ENCODE measurements at places on chromosomes 7 and 10.
A peak's percentile ranks its signal among the peaks of the same experiment; 100 is the strongest.

- no peak for DNase-seq
Measured at GRCh38 chr10:21130683-21131442, 233.8 kb upstream of the NEBL start.

- DNase-seq = no peak
Measured at GRCh38 chr7:93623816-93624215, 49.3 kb upstream of the CALCR start.

GRCh38 chr10:62996925-62997324, 136.2 kb upstream of the NRBF2 start:
- DNase-seq = no peak

- no peak for DNase-seq
Measured at GRCh38 chr10:124222318-124222987, 129.1 kb upstream of the CHST15 start.

- DNase-seq = no peak
Measured at GRCh38 chr10:48444861-48445841, 138.7 kb downstream of the MAPK8 start.

DNA sequence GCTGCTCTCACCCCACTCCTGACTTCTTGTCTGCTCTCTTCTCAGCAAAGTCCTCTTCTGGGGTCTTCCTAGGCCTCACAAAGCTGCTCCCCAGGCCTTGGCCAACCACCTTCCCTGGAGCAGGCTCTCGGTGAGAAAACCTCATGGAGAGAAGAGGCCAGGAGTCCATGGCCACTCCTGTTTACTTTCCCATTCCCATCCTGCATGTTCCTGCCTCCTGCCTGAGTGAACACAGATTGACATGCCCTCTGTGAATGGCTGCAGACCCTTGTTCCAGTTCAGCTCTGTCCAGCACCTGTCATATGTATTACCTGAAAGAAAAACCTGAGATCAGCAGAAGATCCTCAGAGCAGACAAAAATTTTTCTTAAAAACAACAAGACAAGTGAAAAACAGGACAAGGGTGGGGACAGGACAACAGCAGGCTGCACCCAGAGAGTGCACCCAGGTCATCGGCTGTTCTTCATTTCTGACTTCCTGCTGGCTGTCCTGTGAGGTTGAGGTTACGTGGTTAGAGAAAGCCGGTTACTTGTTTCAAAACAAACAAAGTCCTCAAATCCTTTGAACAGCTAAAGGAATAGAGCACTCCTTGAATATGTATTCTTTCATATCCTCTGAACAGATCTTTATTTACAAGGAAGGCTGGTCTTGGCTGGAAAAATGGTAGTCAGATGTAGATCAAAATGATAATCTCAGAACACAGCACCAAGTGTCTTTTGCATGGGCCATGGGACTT, 34.0 kb upstream of the DLD start:
- peak; percentile 4 for DNase-seq

DNA sequence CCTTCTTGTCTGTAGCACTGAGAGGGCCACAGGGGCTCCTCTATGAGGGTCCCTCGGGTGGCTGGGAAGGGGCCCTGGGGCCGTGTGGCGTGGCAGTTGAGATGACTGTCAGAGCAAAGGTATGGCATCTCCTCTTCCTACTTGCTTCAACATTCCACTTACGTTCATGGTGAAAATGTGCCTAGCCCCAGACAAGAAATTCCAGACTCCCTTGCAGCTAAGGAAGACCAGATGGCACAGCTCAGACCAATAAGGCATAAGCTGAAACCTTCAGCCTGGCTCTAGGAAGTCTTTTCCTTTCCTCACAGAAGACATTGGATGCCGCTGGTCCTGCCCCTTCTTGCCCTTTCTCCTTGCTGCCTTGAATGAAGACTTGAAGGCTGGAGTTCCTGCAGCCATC, 57.4 kb downstream of the ZNF503 start:
- no peak for DNase-seq

DNA sequence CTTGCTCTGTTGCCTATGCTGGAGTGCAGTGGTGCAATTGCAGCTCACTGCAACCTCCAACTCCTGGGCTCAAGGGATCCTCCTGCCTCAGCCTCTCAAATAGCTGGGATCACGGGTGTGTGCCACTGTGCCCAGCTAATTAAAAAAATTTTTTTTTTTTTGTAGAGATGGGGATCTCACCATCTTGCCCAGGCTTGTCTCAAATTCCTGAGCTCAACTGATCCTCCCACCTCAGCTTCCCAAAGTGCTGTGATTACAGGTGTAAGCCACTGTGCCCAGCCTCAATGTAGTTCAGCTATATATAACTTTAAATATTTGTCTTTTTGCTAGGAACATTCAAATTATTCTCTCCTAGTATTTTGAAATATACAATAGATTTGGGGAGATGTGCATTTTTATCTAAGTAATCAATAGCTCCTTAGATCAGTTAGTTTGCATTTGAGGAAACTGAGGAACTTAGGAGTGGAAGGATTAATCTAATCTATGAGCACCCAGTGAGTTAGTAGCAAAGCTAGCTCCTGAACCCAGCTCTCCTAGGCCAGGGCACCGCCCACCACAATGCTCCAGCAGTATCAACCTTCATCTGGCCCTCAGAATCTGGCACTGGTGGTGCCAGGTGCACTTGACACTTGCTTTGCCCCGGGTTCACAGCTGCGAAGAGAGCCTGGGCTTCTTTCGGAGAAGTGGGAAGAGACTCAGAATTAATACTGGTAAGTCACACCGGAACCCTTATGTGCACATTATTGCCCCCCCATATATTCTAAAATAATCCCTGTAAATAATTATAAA, 5.9 kb upstream of the LRMDA start:
- no peak for DNase-seq

DNA sequence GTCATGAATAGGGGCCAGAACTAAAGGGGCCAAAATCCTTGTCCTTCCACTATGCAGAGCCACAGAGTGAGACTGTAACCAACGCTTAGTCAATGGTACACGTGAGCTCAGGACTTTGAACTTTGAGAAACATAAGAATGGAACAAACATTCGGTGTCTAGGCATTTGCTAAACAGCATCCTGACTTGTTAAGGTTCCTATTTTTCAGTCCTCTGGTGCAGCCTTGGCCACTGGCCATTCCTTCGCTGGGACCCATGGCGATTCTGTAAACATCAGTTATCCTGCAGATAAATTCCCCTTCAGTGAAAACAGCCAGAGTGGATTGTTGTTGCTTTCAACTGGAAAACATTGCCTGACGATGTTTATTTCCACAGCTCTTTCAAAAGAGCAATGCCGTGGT, 266.8 kb downstream of the SORCS1 start:
- no peak for DNase-seq

GRCh38 chr7:73847941-73848723, 5.8 kb upstream of the METTL27 start:
- DNase-seq = no peak

DNA sequence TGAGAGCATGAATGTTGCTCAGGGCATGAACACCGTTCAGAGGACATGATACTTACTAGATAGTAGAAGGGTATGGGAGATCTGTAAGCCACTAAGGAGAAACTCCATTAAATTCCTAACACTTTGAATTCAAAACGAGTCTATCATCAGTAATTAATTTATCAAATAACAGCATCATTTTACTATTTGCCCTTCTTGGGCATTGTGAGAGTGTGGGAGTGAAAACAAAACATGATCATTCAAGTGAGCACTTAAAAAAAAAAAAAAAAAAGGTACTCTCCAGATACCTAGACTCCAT, 20.5 kb upstream of the ASB15 start:
- DNase-seq = no peak
